ENCODE measurements at places on chromosomes 2 and 18.
A peak's percentile ranks its signal among the peaks of the same experiment; 100 is the strongest.

- no peaks in the 10 kb centered on the region for H3K4me1 ChIP-seq
- H3K4me3 ChIP-seq: no peak overlapping the region
- no peaks in the 10 kb centered on the region for H3K27me3 ChIP-seq
- H3K36me3 ChIP-seq: no peaks in the 10 kb centered on the region
- H3K27ac ChIP-seq: no peak overlapping the region
- DNase-seq: no peak
Measured at GRCh38 chr2:7028846-7029245, 111.6 kb downstream of the RNF144A start.

DNA sequence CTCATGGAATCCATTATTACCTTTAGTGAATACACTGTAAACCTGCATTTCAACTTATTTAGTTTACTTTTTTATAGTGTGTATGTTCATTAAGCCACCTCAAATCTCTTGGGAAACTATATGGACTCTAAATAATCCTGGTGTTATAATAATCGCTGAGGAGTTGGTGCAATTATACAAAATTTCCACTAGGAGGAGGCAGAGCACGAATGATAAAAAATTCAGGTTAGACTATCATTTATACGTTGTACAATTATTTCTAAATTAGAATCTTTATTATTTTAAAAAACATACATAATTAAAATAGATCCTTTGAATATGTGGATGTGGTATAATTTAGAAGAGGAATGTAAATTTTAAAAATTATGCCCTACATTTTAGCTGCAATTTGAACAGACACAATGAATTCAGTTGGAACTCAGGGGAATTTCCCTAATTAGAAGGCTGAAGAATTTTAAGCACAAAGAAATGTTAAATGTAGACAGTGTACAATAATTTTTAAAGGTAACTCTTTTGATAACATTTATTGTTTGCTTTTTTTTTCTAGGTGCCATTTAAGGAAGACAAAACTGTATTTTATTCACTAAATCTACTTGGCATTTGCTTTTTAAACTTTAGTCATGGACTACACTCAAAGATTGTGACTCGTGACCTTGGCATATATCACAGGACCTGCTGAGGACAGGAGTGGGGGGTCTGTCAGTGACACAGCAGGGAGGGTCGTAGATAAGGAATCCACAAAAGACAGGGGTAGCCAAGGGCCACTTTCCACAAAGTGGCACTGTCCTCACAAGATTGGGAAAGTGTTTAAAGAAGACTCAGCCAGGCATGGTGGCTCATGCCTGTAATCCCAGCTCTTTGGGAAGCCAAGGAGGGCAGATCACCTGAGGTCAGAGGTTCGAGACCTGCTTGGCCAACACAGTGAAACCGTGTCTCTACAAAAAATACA is 45.5 kb downstream of the RAB12 start:
- no peak overlapping the region for H3K4me3 ChIP-seq
- H3K27ac ChIP-seq: no peak overlapping the region
- peak; percentile 37 for DNase-seq

- H3K4me1 ChIP-seq: peaks cover 10% of the 10 kb centered on the region
- no peaks in the 10 kb centered on the region for H3K36me3 ChIP-seq
- DNase-seq: peak; percentile 24
- H3K27me3 ChIP-seq: no peaks in the 10 kb centered on the region
- H3K27ac ChIP-seq: peak overlapping the region; percentile 93
Measured at GRCh38 chr18:55323051-55323994, 264.7 kb downstream of the TCF4 start.

DNA sequence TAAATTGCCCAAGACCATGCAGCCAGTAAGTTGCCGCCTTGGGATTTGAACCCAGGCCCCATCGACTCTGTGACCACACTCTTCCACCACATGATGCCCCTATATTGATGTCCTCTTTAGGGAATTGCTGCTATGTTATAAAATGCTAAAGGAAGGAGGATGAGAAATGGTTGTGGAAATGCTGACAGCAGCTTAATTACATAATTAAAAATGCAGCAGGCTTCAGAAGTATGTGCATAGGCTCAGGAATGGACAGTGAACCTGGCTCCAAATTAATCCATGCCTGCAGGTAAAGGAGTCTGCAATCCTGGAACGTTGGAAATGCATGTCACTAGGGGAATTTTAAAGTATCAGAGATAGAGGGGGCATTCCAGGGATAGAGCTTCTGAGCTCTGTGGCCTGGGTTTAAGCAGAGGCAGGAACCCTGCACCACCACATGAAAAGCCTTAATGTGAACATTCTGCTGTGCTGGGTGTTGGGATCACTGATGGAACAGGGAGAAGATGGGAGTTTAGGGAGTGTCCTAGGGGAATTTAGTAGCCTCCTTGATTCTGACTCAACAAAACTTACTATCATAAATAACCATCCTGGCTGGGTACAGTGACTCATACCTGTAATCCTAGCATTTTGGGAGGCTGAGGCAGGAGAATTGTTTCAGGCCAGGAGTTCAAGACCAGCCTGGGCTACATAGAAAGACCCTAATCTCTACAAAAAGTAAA is 76.1 kb upstream of the CCDC85A start:
- no peaks in the 10 kb centered on the region for H3K4me1 ChIP-seq
- H3K36me3 ChIP-seq: no peaks in the 10 kb centered on the region
- H3K4me3 ChIP-seq: no peak overlapping the region
- no peak for DNase-seq
- H3K27ac ChIP-seq: no peak overlapping the region
- no peaks in the 10 kb centered on the region for H3K27me3 ChIP-seq

DNA sequence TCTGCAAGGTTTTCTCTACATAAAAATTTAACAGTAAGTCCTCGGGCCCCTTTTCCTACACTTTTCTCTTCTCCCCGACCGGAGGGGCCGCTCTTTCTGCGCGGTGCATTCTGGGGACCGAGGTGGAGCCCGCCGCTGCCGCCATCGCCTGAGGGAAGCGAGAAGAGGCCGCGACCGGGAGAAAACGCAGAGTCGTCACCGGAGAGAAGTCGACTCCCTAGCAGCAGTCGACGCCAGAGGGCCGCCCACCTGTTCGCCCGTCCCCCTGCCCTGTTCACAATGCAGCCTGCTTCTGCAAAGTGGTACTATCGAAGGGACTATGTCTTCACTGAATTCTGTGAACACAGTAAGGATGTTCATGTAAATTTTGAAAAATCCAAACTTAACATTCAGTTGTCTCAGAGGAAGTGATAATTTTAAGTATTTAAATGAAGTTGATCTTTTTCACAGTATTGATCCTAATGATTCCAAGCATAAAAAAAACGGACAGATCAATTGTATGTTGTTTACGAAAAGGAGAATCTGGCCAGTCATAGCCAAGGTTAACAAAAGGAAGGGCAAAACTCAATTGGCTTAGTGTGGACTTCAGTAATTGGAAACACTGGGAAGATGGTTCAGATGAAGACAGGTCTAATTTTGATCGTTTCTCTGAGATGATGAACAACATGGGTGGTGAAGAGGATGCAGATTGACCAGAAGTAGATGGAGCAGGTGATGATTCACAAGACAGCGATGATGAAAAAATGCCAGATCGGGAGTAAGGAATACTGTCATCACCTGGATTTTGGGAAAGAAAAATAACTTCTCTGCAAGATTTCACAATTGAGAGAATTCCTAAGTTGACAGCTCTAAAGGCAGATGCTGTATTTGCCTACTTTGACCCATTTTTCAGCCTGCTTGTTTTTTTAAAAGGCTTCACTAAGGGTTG is 55.8 kb downstream of the ASXL2 start:
- H3K4me1 ChIP-seq: peaks cover 7% of the 10 kb centered on the region
- no peaks in the 10 kb centered on the region for H3K27me3 ChIP-seq
- no peak for DNase-seq
- H3K4me3 ChIP-seq: no peak overlapping the region
- no peaks in the 10 kb centered on the region for H3K36me3 ChIP-seq

DNA sequence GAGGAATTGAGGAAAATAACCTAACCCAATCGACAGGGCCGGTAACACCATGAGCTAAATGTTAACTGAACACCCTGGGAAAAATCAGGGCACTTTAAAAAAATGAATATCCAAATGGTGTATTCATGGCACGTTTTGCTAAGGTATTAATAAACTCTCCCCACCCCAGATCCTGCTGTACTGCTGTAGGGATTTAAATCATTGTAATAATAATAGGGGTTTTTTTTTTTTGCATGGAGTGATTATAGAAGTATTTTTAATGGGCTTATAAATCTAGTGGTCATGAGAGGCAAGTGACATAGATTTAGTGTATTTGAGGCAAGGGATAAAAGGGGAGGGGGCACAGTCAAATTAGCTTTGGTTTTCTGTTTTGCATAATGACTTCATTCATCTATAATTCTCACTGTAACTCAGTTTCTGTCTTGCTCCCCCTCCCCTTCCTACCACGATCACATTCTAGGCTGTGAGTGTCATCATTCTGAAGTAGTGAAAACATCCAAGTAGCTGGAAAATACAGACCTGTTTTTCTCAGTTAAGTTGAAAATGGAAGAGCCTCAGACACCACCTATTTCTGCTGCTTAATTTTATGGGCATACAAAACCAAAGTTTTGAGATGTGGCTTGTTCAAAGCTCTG is 18.2 kb upstream of the MGAT5 start:
- H3K27ac ChIP-seq: no peak overlapping the region
- no peaks in the 10 kb centered on the region for H3K36me3 ChIP-seq
- DNase-seq: no peak
- H3K4me1 ChIP-seq: peaks cover 70% of the 10 kb centered on the region
- H3K4me3 ChIP-seq: no peak overlapping the region

- H3K27me3 ChIP-seq: no peaks in the 10 kb centered on the region
- no peaks in the 10 kb centered on the region for H3K36me3 ChIP-seq
- DNase-seq: no peak
Measured at GRCh38 chr2:241125626-241126025, 23.5 kb upstream of the MTERF4 start.

GRCh38 chr2:241199286-241199685 is 10.8 kb downstream of the ANO7 start:
- H3K4me3 ChIP-seq: no peak overlapping the region
- no peak overlapping the region for H3K27ac ChIP-seq
- H3K27me3 ChIP-seq: no peaks in the 10 kb centered on the region
- no peak for DNase-seq
- H3K4me1 ChIP-seq: no peaks in the 10 kb centered on the region

- H3K36me3 ChIP-seq: no peaks in the 10 kb centered on the region
- DNase-seq: no peak
- no peak overlapping the region for H3K4me3 ChIP-seq
- peaks cover 7% of the 10 kb centered on the region for H3K4me1 ChIP-seq
Measured at GRCh38 chr2:241645056-241645914, 7.8 kb downstream of the ATG4B start.

DNA sequence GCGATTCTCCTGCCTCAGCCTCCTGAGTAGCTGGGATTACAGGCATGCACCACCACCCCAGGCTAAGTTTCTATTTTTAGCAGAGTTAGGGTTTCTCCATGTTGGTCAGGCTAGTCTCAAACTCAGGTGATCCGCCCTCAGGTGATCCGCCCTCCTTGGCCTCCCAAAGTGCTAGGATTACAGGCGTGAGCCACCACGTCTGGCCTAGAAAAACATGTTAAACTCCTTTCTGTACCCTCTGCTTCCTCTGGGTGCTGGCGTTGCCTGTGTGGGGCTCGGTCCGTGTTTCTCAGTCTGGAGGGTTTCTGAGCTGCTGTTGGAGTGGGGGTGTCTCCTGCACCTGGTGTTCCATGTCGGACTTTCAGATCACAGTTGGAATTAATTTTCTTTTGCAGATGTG is 17.9 kb downstream of the LDLRAD4 start:
- no peaks in the 10 kb centered on the region for H3K27me3 ChIP-seq
- no peaks in the 10 kb centered on the region for H3K4me1 ChIP-seq
- no peaks in the 10 kb centered on the region for H3K36me3 ChIP-seq
- DNase-seq: no peak

DNA sequence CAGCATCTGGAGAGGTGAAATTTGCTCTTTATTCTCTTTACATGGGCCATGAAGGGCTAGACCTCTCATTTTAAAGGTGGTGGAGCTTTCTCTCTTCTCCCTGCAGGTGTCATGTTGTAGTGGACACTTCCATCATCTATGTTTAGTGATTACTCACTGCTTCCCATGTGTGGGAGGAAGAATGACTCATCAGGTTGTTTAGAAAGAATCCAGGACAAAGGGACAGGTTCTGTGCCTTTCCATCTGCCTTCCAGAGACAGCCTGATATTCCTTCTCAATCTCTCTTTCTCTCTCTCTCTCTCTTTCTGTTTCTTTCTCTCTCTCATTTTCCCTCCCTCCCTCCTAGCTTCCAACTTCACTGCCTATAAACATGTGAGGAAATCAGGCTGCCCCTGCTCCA is 38.7 kb downstream of the SCG2 start:
- no peaks in the 10 kb centered on the region for H3K36me3 ChIP-seq
- no peaks in the 10 kb centered on the region for H3K27me3 ChIP-seq
- H3K4me3 ChIP-seq: no peak overlapping the region
- H3K4me1 ChIP-seq: no peaks in the 10 kb centered on the region

DNA sequence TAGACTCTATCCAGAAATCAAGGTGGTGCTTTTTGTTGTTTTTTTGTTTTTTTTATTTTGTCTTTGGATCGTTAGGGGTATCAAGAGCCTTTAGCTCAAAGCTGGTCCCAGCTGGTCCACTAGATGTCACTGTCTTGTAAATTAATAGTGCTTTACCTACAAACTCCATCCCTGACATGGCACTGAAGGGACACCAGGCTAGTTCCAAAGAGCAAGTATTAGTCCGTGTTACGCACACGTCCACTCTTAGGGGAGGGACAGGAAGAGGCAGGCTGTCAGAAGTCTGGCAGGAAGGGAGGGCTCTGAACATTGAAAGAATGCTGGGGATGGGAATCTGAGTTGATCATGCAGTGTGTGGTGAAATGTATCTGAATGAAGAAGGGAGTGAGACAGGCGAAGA is 85.9 kb upstream of the CCBE1 start:
- no peaks in the 10 kb centered on the region for H3K27me3 ChIP-seq
- H3K4me3 ChIP-seq: no peak overlapping the region
- H3K36me3 ChIP-seq: no peaks in the 10 kb centered on the region
- H3K27ac ChIP-seq: no peak overlapping the region
- DNase-seq: peak; percentile 45
- H3K4me1 ChIP-seq: no peaks in the 10 kb centered on the region

GRCh38 chr2:64455545-64455944 is 1.6 kb downstream of the LGALSL start:
- H3K27me3 ChIP-seq: no peaks in the 10 kb centered on the region
- DNase-seq: no peak
- no peak overlapping the region for H3K27ac ChIP-seq
- H3K4me1 ChIP-seq: peaks cover 11% of the 10 kb centered on the region
- no peaks in the 10 kb centered on the region for H3K36me3 ChIP-seq

All from MM.1S (cell line).